ENCODE measurements at places on chromosomes 3 and 15.
A peak's percentile ranks its signal among the peaks of the same experiment; 100 is the strongest.

GRCh38 chr3:48926425-48927392 is 8.1 kb downstream of the ARIH2 start:
- DNase-seq, result no peak

DNA sequence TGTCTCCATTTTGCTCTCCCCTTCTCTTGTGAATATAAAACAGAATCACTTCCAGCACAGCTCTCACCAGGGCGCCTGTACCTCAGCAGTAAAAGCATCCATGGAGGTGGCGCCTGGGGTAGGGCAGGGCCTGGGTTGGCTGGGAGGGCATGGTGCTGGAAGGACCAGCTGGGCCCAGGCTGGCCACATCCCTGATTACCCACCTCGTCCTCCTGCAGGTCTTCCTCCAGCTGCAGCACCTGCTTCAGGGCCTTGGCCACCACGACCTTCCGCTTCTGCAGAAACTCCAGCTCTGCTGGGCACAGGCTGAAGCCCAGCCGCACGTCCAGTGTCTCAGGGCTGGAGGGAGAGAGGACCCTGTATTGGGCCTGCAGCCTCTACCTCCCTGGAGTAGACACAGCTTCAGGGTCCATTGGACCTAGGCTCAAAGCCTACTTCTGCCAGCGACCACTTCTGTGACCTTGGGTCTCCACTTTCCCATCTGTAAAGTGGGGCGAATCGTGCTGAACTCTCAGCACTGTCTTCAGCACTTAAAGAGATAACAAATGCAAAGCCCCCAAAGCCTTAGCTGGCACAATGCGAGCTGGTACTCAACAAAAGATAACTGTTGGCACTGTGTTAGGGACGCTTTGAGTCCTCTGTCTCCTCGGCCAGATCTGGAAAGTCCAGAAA is 23.8 kb downstream of the PLA2G4E start:
- no peak for DNase-seq

GRCh38 chr3:32280262-32280910 is 41.9 kb downstream of the CMTM8 start:
- no peak for DNase-seq

DNA sequence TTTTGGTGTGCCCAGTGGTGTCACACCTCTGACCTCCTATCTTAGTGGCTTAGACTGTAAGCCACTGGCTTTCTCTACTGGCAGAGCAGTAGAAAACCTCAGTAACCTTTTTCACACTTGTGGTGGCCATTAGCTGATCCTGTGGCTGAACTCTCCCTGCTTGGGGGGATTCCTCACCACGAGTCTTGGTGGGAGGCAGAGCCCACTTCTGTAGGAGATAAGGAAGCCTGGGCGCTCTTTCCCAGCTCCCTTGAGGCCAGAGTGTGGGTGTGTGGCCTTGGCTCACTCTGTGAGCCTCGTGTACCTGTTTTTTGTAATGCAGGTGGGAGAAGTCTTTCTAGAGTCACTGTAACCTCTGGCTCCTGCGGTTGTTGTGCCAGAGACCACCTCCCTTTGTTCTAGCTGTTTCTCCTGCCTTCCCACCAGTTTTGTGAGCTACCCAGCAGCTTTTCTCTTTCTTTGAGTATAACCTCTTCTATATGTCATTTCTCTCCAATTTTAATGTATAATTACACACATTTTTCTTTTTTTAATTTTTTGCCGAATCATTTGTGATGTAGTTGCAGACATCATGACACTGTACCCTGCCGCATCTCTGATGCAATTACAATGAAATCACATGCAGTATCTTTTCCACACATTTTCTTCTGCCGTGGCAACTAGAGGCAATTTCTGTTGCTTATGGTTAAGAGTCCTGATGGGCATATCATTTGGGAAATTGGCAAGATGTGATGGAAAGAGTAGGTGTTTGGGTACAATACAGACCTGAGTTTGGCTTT is 13.8 kb downstream of the XCR1 start:
- no peak for DNase-seq

DNA sequence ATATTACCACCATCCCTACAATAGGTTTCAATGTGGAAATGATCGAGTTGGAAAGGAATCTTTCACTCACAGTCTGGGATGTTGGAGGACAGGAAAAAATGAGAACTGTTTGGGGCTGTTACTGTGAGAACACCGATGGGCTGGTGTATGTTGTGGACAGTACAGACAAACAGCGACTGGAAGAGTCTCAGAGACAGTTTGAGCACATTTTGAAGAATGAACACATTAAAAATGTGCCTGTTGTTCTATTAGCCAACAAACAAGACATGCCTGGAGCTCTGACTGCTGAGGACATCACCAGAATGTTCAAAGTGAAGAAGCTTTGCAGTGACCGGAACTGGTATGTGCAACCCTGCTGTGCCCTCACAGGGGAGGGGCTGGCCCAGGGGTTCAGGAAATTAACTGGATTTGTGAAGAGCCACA is 510 bp downstream of the ARL14 start:
- no peak for DNase-seq

DNA sequence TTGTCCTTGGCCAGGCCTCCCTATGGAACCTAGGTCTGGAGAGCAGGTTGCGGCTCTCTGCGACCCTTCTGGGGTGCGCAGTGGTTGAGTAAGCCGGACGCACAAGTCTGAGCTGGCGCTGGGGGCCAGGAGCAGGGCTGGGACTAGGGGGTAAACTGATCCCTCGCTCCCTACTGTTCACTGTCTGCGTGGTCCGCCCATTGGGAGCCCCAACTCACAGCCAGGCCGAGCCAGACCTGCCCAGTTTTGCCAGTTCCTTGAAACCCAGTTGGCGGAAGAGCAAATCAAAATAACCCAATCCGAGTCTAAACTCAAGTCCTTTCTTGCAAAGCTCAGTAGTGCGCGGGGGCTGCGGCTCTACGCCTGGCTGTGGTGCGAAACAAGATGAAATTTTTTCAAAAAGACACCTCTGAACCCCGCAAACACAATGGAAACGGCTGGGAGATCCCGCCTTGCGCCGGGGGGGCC is 17.5 kb downstream of the RGMA start:
- DNase-seq, result no peak

- no peak for DNase-seq
These were observed 512.3 kb upstream of the MDFIC2 start for GRCh38 chr3:70824773-70825172.

DNA sequence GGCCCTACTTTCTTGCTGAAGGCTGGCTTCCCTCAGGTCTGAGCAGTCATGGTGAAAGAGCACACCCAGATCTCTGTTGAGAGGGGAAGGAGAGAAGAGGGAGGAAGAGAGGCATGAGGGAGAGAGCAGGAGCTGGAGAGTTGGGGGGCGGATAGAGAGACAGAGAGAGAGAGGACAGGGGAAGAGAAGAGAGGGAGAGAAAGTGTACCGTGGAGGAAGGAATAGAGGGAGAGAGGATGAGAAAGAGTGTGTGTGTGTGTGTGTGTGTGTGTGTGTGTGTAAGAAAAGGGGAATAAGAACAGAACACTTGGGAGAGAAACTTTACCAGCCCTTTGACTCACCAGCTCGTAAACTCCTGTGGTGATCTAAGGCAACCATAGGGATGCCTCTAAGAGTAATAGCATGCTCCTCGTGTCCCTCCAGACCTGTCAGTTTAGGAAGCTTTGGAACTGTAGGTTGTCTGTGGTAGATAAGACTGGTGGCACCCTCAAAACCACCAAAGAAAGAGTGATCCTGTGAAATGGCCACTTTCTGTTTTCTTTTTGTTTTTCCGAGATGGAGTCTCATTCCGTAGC is 18.2 kb downstream of the ZNF592 start:
- no peak for DNase-seq

DNA sequence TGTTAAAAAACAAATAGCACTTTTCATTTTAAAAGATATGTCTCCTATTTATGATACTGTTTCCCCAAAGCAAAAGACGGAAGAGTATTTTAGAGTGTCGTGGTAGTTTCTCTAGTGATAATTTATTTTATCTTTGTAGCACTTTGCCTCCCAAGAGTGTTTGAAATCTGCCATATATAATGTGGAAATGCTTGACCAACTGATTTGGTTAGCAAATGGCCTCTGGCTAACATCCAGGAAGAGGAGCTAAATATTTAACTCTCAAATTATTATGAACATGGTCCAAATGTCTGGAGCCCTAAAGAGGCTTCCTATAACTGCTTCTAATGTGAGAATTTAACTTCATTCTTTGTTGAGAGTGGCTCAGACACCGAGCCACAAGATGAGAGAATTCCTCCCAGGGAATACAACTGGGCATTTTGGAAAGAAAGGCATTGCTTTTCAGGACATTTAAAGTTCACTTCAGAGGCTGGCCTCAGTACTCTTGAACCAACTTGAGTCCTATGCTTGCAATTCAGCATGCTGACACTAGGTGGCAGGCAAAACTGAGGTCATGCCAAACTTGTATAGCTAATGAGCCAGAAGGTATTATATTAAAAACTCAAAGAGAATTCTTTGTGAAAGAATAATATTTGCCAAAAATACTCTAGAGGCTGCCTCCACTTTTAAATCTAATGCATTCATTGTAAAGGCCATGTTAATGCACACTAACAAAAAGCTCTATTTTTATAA is 104.5 kb downstream of the RARB start:
- peak; percentile 53 for DNase-seq

DNA sequence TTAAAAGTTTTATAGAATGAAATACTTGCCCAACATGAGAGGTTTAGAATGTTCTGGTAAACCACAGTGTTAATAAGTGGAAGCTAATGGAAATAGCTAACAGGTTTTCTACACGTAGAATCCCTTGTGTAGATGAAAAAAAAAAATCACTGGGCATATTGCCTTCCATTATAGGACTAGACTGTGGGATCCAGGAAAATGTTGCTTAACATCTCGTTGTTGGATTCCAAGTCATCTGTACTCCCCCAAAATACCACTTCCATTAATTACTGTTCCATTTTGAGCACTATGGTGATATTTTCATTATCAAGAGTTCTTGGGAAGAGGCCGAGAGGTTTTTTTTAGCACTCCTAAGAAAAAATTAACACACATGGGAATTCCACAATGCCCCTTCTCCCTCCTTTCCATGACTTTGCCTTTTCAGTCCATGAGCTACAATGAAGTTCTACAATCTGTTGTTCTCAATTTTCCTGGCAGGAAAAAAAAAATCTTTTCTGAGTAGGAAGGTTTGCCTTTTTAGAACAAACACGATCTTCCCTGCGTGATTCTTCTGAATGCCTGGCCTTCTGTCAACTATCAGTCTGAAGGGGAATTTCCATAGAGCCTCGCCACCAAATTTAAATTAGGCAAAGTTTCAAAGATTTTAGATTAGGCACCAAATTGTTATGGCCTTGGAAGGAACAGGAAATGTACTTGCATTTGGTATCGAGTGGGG is 74.4 kb upstream of the CTDSPL start:
- no peak for DNase-seq

DNA sequence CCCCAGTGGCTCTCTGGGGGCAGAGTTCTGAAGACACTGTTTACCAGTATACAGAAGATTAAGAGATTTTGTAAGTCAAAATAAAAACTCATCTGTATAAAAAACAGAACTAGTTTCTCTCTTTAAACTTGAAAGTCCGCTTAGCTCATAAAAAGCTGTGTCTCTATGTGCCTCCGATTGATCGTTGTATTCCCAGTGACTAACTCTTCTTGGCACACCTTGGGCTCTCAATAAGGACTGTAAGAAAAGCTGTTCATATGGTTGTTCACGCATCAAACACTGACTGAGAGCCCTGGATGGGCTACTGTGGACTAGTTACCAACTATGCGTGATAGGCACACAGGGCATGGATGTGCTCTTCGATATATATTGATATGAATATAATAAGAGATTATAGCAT is 107.9 kb downstream of the P3H2 start:
- DNase-seq, result no peak

GRCh38 chr15:98514034-98514622 is 134.2 kb upstream of the IGF1R start:
- DNase-seq, result no peak

DNA sequence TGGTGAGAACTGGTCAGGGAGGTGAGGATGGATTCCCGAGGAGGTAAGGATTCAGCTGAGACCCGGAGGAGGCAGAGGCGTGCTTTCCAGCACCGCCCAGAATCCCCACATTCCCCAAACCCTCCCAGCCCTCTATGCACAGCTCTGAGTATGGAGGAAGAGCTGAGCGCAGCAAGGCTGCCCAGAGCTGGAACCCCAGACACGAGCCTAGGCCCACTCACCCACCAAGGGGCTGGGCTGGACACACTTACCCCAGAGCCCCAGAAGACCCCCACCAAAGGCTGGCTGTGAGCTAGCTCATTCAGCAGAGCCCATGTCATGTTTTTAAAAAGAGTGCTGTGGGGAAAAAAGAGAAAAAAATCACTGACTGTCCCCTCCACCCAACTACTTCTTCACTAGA is 271.5 kb downstream of the XXYLT1 start:
- no peak for DNase-seq

- DNase-seq, result no peak
These were observed 54.0 kb upstream of the TMEM108 start for GRCh38 chr3:132984181-132984580.

- DNase-seq, result no peak
These were observed 21.9 kb downstream of the PLCL2 start for GRCh38 chr3:16906682-16907081.

GRCh38 chr3:52373676-52374075 is 57.6 kb downstream of the DNAH1 start:
- no peak for DNase-seq

DNA sequence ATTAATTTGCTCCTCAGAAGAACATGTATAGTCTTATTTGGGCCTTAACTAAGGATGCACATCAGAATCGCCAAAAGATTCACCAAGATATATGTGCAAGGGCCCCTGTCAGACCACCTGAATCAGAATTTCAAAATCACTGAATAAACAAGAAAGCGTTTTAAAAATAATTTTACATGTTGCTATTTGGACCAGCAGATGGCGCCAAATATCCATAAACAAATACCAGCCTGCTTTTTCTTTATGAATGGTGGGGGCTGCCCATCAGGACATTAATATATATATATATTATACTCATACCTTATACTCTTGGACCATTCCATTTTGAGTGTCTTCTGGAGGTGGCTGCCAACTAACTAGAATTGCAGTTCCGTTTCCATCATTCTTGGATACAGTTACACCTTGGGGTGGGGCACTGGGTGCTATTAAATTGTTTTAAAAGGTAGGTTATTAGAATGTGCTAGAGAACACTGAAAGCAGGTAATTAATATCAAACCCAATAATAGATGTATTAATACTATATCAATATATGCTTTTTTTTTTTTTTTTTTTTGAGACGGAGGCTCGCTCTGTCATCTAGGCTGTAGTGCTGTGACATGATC is 1108.3 kb downstream of the ROBO1 start:
- no peak for DNase-seq

- DNase-seq, result no peak
These were observed 1.6 kb downstream of the TRA2B start for GRCh38 chr3:185936273-185936629.

- DNase-seq, result no peak
These were observed 12.1 kb upstream of the MGA start for GRCh38 chr15:41648097-41648496.

GRCh38 chr3:13770170-13771169 is 109.4 kb downstream of the WNT7A start:
- DNase-seq, result peak; percentile 75

- no peak for DNase-seq
These were observed 96.2 kb downstream of the DUT start for GRCh38 chr15:48427479-48427878.

DNA sequence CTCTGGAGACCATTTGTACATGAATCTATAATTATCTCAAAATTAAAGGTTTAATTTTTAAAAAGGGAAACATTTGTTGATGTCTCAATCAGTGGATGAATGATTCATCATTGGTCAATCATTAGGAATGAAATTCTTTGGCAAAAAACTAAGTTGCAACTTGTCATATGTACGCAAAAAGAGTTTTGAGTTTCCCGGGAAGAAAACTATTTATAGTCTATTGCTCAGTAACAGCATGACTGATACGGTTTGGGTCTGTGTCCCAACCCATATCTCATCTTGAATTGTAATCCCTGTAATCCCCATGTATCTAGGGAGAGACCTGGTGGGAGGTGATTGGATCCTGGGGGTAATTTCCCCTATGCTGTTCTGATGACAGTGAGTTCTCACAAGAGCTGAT is 765.8 kb upstream of the ROBO1 start:
- DNase-seq, result no peak

Data from H9 (cell line).